NCI-H446 treated with DMSO at 0.1 percent for 48 hours (cell line): ENCODE measurements at places on chromosomes 5 and 9.

DNA sequence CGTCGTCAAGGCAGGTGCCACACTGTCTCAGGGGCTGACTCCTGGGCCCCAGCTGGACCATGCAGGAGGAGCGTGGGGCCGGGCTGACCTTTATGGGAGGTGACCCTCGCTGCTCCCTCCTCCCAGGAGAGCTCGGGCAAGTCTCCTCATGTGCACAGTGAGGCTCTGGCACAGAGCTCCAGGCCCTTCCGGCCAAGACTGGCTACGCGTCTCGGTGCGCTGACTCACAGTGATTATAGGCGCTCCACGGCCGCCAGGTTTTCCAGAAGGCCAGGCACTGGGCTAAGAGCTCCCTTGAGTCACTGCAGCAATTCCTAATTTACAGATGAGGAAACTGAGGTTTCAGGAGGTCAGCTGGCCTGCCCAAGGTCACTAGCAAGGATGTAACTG is 47.4 kb downstream of the VAV2 start:
- no peak for DNase-seq

GRCh38 chr5:143914756-143915155 is 102.8 kb downstream of the HMHB1 start:
- DNase-seq = no peak

DNA sequence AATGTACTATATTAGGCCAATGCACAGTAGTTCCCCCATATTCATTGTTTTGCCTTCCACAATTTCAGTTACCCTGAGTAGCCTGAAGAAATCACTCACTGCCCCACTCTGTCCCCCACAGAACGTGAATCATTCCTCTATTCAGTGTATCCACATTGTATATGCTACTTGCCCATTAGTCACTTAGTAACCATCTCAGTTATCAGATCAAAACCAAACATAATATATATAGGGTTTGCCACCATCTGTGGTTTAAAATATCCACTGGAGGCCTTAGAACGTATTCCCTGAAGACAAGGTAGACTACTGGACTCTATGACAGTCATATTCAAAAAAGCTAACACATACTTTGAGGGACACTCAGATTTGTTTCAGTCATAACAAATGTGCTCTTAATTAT is 465.7 kb upstream of the RGMB start:
- DNase-seq = no peak

- DNase-seq = no peak
Observed at GRCh38 chr5:9197881-9198260, 348.0 kb downstream of the SEMA5A start.
